ENCODE measurements at places on chromosomes 2 and 18.

GRCh38 chr2:10228611-10229365 is 73.9 kb upstream of the HPCAL1 start:
- no peak for DNase-seq

GRCh38 chr2:181178130-181178529 is 197.7 kb downstream of the UBE2E3 start:
- no peak for DNase-seq

GRCh38 chr2:189143925-189144324 is 35.6 kb downstream of the COL5A2 start:
- DNase-seq, result no peak

- DNase-seq, result no peak
Observed at GRCh38 chr18:50131591-50131990, 63.4 kb downstream of the MYO5B start.

DNA sequence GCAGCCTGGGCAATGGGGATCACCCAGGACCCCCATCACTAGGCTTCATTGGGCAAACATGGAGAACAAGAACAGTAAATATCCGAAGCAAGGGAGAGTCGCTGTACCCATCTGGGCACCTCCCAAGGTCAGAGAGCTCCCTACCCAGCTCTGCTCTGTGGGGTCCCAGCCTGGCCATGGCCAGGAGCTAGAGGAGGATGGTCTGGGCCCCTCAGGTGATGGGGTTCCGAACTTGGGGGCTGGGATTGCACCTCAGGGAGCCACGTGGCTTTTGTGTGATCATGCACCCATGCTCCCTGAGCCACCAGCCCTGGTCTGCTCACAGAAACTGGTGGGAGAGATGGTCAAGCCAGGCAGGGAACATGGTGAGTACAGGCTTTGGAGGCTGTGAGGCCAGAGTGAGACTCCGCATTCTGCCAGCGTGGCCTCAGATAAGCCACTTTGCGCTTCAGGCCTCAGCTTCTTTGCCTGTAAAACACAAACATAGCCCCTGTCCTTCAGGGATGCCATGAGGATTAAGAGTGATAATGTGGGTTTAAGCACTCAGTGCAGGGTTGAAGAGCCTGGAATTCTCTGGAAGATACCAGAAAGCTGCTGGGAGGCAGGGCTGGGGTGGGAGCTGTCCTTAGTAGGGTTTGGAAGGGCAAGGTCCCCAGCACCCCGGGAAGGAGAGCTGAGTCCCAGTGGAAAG is 3.0 kb upstream of the NMUR1 start:
- DNase-seq, result no peak

GRCh38 chr18:8260827-8261226 is 348.4 kb upstream of the RAB12 start:
- no peak for DNase-seq

GRCh38 chr2:202135091-202135874 is 62.2 kb downstream of the KIAA2012 start:
- no peak for DNase-seq

DNA sequence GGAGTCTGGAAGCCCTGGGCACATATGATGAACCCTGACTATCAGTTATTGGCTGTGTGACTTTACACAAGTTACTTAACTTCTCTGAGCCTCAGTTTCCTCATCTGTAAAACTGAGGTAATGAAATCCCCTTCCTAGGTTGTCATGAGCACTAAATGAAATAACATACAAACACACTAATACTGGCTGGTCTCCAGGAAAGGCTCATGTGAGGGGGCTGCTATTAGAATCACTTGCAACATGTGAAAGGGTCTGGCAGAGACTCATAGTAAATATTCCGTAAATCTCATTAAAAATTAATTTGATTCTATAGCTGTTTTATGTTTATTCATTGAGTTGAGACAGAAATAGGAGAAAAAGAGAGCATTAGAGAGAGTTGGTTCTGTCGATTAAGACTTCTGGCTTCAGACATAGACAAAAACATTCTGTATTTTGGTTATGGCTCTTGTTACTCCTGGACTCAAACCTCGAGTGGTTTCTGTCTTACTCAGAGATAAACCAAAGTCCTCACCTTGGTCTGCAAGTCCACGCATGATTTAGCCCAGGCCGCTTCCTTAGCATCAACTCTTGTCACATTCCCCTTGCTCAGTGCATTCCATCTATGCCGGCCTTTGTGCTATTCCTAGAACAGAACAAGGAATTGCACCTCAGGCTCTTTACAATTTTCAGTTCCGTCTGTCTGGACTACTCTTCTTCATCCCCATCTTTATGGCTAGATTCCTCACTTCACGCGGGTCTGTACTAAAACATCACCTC is 139.1 kb downstream of the NXPH2 start:
- no peak for DNase-seq

- no peak for DNase-seq
Observed at GRCh38 chr18:5534845-5535244, 9.0 kb downstream of the EPB41L3 start.

DNA sequence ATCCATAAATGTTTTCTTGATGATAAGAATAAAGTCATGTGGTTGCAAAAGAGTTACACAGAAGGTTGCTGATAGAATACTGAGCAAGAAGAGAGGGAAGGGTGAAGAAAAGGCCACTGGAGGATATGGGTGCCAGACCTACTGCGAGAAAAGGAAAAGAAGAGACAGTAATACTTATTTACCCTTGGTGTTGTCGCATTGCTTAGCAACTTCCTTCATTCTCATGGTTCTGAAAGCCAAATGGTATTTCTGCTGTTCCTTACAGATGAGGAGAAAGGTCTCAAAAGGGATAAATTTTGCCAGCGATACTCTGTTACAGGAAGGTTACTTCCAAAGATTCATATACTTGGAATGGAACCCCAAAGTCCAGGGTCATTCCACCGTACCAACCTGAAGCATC is 62.5 kb downstream of the LHCGR start:
- DNase-seq, result no peak

- no peak for DNase-seq
Observed at GRCh38 chr2:174340400-174341292, 5.9 kb downstream of the SP9 start.

Measured in common myeloid progenitor, CD34-positive (primary cell).